Cardiac muscle cell (in vitro differentiated cells and primary cell): ENCODE measurements at places on chromosomes 5 and 9. TPM values are rescaled to one million over a fixed set of nuclear protein-coding genes. Genes with fewer than 3 reads are reported as not detected.

Gene PGM5
- 16.8 and 26.4 TPM in 2 replicates for polyA plus RNA-seq

DNA sequence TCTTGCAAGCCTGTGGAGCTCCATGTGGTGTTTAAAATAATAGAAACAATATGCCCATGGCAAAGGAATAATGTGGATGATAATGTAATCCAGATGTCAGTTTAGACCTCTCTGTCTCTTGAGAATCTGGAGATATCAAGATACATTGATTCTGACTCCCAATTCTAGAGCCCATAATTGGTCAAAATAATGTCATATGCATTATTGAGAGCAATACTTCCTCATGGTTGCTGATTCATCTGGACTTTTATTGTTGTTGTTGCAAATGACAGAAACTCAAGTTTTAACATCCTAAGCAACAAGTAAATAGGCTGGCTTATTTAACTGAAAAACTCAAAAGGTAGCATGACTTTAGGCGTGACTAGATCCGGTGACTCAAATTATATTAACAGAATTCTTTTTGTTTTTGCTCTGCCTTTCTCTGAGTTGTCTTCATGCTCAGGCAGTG is 152.1 kb downstream of the PCSK1 start:
- no peak for DNase-seq

DNA sequence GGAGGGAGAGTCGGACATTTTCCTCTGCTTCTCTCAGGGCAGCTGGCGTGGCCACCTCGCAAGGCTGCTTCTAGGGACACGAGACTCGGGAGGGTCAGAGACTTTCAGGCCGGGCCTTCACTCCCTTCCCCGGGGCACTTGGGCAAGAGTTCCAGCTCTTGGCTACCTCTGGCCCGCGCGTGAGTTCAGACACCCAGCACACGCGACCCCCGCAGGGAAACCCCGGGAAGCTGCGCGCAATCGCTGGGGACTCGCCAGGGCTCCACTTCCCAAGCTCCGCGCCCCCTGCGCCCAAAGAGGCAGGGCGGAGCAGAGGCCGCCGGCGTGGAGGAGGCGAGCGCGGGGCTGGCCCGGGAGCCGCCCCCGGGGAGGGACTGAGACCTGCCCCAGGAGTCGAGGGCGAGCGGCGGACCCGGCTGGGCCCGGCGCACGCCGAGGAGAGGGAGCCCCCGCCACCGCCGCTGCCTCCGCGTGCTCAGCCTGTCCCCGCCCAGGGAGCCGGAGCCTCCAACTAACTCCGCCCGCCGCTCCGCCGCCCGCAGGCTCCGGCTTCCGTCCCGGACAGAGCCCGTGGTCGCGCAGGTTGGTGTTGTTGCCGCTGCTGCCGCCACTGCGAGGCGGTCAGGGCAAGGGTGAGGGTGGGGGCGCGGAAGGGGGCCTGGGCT is at the start of gene PAM:
Gene PAM (plus strand): TSS at position 539 of the 665 bp plus-strand sequence. CDS start 110,891 bp downstream, outside the sequence.
- peak; percentile 80 for DNase-seq

- no peak for DNase-seq
Observed at GRCh38 chr5:28301712-28302111, 1263.3 kb upstream of the CDH9 start.

DNA sequence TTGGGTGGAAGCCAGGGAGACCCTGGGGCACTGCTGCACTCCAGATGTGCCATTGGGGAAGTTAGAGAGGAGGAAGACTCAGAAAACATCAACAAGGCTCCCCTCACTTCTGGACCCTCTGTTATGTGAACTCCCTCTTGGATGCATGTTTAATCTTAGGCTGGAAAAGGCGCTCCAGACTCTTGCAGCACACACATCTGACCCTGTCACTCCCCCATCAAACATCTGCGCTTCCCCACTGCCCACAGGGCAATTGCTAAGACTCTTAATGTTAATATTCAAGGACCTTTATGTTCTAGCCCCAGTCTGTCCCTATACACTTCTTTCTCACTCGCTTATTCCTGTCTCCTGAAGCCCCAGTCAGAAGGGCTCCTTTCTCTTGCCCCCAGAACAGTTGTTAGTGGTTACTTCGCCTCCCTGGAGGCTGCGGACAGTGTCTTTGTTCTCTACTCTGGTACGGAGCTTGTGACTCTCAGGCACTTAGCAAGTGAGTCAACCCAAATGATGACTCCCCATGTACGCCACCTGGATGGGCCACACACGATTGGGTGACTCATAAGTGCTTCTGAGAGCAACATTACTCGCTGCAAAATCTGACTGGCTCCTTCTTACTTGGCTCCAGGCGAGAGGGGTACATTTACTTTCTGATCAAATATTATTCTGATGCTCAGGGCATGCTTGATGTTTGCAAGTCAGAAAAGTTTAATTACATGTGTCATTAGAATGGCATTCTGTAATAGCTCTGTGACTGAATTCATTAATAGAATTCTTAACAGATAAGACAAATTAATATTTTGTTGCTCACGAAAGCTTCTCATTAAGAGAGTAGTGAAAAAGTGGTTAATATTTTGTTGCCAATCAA is 193.6 kb downstream of the HSPA4 start:
- peak; percentile 79 for DNase-seq

GRCh38 chr9:4748612-4749011 is 7.6 kb upstream of the AK3 start:
- no peak for DNase-seq
